Left ventricle myocardium inferior (tissue), 1 donor: ENCODE measurements at places on chromosomes 2 and 18. TPM values are rescaled to one million over a fixed set of nuclear protein-coding genes. Genes with fewer than 3 reads are reported as not detected.

- no peak for DNase-seq
Observed at GRCh38 chr2:54840559-54841468, 117.4 kb downstream of the EML6 start.

Gene HOXD3
- not detected for total RNA-seq

- DNase-seq = peak; percentile 63
Observed at GRCh38 chr2:120760446-120761135, 24.9 kb downstream of the GLI2 start.

- no peak for DNase-seq
Observed at GRCh38 chr18:50183556-50183955, 11.4 kb downstream of the MYO5B start.

DNA sequence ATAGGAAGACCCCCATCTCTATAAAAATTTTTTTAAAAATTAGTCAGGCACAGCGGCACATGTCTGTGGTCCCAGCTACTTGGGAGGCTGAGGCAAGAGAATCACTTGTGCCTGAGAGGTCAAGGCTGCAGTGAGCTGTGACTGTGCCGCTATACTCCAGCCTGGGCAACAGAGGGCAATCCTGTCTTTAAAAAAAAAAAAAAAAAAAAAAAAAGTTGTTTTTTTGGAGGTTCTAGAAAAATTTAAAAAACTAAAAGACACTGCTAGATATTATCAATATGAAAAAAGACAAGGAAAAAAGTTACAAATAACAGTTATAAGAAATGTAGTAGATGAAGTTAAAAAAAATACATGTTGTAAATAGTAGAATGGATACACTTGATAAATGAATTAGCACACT lies 56.1 kb upstream of the C2orf15 start:
- no peak for DNase-seq

Gene ASAP2
- 10.0 TPM for total RNA-seq

GRCh38 chr2:10362096-10362897 lies 59.6 kb downstream of the HPCAL1 start:
- no peak for DNase-seq

Gene CRYGA
- not detected for total RNA-seq
